ENCODE measurements at places on chromosomes 4 and X.

DNA sequence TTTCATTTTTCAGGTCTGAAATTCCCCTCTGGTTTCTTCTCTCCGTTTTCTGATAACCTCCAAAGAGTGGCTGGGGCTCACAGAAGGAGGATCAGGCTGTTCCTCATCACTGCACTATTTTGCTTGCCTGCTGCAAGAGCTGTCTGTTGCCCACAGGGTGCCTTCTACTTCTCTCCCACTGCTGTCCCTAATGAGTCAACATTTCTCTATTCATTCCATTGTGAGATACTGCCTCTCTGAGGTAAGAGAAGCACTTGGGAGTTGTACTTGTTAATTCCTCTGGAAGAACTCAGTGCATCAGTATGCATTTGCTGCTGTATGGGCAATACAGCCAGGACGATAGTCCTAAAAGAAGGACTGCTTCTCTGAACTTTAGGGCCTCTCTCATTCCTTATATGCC is 34.8 kb downstream of the CT47B1 start:
- DNase-seq = no peak

DNA sequence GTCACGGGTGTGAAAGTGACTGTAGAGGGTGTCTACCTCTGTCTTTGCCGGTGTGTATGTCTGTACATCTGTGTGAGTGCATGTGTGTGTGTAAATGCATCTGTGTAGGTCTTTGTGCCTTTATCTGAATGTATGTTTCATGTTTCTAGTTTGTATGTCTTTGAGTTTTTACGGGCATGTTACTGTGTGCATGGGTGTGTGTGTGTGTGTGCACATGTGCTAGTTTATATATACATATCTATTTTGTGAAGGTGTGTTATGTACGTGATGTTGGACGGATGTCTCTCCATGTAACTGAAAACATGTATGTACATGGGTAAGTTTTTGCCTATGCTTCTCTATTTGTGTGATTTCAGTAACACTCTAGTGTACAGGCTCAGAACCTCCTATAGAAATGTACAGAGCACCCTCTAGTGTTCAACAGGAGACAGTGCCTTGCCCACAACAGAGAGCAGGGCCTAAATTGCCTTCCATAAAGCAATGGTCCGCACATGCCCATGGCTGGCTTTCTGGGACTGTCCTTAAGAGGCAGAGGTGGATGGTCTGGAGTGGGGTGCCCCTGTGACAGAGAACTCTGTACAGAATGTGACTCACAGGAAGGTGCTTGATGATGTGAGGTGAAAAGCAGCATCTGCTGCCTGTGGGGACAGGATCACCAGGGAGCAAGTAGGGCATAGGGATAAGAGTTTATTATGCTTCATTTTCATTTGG is 343.5 kb downstream of the RAPGEF2 start:
- DNase-seq = no peak

GRCh38 chr4:73617256-73617655 is 3.0 kb downstream of the RASSF6 start:
- no peak for DNase-seq

DNA sequence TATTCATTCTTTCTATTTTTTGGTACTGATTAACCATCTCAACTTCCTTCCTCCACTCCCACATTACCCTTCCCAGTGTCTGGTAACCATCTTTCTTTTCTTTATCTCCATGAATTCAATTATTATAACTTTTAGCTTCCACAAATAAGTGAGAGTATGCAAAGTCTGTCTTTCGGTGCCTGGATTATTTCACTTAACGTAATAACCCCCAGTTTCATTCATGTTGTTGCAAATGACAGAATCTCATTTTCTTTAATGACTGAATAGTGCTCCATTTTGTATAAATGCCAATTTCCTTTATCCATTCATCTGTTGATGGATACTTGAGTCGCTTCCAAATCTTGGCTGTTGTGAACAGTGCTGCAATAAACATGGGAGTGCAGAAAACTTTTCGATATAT is 940.4 kb downstream of the GLUD2 start:
- DNase-seq = no peak

DNA sequence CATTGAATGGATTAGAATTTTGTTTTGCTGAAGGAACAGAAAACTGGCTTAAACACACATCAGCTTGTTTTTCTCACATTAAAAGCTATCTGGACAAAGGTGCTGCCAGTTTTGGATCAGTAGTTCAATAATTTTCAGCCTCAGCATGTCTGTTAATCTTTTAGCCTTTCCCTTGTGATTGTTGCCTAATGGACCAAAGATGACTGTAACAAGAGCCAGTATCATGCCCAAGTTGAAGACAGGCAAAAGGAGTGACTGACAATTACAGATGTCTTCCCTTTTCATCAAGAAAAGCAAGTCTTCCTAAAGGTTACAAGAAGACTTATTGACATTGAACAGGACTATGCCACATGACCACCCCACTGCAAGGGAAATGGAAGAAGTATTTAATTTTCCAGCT is 419.7 kb downstream of the MAPK10 start:
- no peak for DNase-seq

- DNase-seq = no peak
Measured at GRCh38 chrX:48919360-48919841, 577 bp upstream of the PIM2 start.

DNA sequence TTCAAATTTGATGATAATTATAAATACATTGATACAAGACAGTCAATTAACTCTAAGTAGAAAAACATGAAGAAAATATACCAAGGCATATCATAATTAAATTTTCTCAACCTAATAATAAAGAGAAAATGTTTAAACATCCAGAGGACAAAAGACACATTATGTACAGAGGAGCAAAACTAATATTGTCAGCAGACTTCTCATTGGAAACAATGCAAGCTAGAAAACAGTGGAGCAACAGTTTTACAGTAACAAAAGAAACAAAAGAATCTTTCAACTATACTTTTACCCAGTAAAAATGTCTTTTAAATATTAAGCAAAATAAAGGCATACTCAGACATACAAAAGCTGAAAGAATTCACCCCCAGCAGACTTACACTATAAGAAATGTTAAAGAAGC is 238.0 kb downstream of the TMA16 start:
- no peak for DNase-seq

DNA sequence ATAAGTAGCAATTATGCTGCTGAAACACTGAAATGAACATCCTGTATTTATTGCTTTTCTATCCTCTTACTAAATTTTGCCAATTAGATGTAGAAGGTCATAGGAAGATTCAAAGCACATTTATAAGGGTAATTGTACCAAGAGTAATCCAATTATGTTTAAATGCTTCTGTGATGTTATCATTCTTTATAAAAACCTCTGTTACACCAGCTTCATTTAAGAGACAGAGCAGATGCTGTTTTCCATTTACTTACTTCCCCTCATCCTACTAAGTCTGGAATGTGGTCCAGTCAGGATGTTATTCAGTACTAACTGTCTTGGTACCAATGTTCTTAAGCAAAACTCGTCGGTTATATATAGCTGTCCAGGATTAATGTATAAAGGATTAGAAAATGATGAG is 539.6 kb downstream of the PDHA2 start:
- DNase-seq = no peak

Measured in activated effector memory CD4-positive, alpha-beta T cell treated with Interleukin-2 at 50 U/mL for 16 hours (primary cell).